ENCODE measurements at places on chromosomes 4 and X.

DNA sequence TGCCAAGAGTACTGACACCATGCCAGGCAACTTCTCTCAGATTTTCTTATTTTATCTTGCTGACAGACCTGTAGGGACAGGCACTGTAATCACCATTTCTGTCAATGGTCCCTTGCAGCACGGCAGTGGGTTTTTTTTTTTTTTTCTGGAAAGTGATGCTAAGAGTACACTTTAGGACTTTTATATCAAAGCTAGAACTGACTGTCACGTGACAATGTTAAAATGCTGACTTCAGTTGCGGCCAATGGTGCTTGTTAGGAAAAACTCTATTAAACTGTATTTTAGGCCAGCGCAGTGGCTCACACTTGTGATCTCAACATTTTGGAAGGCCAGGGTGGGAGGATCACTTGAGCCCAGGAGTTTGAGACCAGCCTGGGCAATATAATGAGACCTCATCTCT, 12.3 kb upstream of the SCOC start:
- no peak for DNase-seq

GRCh38 chr4:110799211-110799610, 176.3 kb upstream of the PITX2 start:
- DNase-seq: no peak

DNA sequence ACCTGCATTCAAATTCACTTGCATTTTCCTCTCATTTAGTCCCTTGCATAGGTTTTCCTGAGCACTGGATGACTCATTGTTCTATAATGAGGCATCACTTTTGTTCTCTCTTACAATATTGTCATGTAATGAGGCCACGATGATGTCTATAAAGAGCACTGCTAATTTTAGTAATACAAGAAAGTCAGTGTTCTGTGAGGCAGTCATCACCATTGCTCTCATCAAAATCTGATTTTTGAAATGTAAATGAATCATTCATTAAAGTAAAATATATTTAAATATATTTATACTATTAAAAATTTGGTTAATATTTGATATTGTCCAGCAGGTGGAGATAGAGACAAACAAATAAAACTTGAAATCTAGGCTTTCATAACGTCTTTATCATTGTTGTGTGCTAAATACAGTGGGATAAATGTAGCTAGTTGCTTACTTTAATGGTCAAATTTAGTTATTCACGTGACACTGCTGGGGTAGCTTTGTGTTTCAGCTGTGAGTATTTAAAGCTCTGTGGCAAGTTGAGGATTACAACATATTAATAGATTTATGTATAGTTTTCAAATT, 15.4 kb downstream of the HMGB2 start:
- DNase-seq: peak; percentile 21

DNA sequence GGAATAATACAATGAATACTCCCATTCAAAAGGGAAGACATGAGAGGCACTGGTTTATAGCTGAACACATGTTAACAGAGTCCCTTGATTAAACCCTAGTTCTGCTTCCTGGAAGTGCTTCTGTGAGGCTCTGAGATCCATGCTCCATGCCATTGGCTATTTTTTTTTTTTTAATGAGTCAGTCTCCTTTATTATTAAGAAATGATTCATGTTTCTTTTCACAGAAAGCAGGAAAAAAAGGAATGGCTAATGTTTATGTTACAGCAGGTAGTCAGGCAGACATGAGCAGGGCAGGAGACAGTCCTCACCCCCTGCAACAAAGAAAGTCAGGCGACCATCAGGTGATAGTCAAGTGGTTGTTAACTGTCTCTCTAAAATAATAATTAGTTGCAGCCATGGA, 598.7 kb downstream of the EPHA5 start:
- no peak for DNase-seq

GRCh38 chr4:141458501-141458900, 177.9 kb upstream of the IL15 start:
- no peak for DNase-seq

GRCh38 chr4:53378171-53378482, 686 bp downstream of the FIP1L1 start:
- DNase-seq: no peak

GRCh38 chrX:35726176-35726575, 72.0 kb upstream of the MAGEB16 start:
- DNase-seq: no peak

DNA sequence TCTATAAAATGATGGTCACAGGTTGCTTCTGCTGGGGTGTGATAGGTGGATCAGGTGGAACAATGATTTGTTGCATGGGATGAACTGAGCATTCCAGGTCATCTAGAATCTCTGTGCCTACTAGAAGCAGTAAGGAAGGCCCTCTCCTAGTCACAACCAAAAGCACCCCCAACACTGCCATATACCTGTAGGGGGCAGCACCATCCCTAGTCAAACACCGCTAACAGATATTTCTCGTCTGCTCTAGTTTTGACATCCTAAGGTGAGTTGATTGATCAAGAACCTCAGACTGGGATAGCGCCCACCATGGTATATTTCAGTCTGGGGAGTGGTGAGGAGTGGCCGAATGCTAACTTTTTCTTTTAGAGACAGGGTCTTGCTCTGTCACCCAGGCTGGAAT, 160.2 kb downstream of the NHS start:
- no peak for DNase-seq

DNA sequence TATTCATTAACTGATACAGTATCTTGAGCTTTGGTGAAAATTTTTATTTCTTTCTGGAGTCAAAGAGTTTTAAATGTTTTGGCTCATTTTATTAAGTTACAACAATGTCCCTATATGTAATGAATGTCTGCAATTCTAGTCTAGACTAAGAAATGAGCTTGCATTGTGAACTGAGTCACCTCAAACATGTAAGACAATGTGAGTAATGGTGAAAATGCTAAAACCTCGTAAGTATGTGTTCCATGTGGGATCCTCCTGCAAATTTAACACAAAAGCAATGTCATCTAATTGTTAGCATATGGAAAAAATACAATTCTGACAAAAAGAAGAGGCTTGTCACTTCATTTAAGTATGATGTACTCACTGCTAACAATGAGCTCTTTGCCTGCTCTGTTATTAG, 480.5 kb upstream of the FSTL5 start:
- DNase-seq: peak; percentile 8

DNA sequence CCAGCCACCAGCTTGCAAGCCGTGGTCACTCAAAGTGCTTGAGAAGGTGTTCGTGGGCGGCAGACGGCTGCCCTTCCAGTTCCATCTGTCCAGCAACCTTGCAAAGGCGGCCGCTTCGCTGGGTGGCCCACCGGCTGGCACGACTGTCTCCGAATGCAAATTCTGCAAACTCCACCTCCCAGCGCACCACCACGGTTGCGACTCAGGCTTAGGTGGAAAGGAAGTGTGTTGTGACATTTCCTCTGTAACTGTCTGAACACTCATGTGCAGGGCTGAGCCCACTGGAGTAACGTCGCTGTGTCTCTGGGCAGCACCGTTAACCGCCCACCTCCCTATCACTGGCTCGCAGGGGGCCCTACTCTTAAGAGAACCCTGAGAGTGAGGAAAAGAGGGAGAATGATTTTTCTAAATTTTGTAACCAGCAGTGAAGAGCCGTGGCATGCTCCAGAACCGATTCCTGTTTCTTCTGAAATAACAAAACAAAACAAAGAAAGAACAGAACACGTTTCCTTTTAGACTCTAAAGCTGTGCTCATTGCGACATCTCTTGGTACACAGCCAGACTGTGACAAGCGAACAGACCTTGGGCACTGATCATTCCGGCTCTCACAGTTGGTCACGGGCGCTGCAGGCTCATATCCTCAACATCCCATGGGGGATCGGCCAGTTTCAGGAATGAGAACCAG, at the start of gene P2RY8:
Gene P2RY8 (minus strand): TSS at position 155 of the 685 bp plus-strand sequence. CDS start 70,627 bp downstream, outside the sequence.
- peak; percentile 2 for DNase-seq

DNA sequence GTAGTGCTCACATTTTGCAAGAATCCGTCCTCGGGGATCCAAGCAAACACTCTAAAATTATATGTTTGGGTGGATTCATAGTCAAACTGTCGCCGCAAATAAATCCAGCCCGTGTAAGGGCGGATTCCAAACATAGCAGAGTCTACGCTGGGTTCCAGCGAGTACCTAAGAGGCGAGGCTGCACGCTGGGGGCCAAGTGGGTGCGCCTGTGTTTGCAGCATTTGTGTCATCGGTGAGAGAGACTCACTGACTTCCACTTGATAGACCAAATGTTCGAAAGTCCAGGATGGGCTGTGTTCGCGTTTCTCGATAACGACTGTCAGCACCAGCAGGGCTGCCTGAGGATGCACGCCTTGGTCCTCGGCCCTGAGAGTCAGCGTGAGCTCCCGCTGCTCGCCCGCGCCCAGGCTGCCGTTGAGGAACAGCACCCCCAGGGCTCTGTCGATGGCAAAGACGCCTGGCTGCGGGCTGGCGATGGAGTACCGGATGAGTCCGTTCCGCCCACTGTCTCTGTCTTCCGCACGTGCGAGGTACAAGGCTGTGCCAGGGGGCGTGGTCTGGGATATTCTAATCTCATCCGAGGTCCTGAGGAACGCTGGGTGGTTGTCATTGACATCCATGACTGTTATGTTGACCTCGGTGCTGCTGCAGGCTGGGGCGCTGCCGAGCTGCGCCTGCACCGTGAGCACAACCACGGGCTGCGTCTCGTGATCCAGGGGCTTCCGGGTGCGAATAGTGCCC, 158.7 kb downstream of the DCHS2 start:
- DNase-seq: no peak

DNA sequence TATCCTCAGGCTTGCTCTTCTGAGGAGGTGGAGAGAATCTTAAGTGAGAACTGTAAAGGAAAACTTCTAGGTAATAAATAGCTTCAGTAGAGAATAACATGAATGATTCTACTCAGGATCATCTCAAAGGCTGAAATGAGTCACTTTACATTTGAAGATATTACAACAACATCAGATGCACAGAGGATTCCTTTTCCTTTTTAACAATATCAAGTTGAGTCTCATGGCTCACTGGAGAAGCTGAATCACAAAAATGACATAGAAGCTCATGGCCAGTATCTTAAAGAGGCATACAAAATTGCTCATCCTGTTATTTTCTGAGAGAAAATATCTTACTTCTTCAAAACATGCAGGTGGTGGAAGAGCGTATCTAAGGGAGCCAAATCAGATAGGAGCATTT, 72.5 kb upstream of the EMCN start:
- DNase-seq: no peak

DNA sequence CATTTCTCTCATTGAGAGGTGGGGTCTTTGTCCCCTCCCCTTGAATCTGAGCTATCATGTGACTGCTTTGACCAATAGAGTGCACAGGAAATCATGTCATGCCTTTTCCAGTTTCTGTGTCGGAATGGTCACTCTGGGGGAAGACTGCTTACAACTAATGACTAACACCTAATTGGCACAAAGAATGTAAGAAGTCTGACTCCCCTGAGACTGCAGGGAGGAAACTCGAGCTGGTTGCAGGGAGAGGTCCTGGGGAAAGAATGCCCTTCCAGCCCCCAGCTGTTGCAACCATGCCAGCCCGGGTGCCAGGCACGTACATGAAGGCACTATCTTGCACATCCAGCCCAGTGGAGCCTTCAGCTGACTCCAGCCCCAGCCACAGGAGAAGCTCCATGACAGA, 254.2 kb downstream of the DHX15 start:
- peak; percentile 12 for DNase-seq

- DNase-seq: no peak
Observed at GRCh38 chr4:175253184-175253902, 335.2 kb downstream of the ADAM29 start.

DNA sequence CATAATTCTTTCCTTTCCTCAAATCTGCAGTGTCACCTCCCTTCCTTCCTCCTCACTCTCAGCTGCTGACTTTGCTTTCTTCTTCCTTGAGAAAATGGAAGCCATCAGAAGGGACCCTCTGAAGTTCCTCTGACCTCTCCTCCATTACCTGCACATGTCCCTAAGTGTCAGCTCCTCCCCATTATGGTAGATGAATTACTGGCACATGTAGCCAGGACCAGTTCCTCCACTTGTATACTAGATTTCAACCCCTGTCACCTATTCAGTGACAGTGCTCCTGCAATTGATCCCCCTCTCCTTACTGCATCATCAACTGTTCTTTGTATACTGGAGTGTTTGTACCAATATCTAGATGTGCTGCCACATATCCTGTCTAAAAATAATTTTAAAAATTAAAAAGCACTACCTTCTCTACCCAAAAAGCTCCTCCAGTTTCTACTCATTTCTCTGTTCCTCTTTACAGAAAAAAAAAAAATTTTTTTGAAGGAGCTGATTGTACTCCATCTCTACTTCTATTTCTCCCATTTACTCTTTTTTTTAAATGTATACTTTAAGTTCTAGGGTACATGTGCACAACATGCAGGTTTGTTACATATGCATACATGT, 78.6 kb downstream of the CLCN5 start:
- DNase-seq: no peak

GRCh38 chr4:112379306-112379705, 82.1 kb downstream of the ALPK1 start:
- DNase-seq: no peak

GRCh38 chr4:56976837-56977320, 527 bp downstream of the NOA1 start:
- DNase-seq: no peak

DNA sequence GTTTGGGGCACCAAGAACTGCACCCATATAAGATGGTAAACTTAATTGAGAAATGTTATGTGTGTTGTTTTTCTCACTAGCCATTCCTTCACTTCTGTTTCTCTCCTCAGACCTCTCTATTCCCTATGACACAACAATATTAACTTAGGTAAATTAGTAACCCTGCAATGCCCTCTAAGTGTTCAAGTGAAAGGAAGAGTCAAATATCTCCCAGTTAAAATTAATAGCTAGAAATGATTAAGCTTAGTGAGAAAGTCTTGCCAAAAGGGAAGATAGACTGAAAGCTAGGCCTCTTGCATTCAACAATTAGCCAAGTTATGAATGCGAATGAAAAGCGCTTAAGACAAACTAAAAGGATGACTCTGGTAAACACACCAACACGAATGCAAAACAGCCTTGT, 132.9 kb upstream of the KLF8 start:
- DNase-seq: no peak

- no peak for DNase-seq
Observed at GRCh38 chr4:17347445-17347844, 164.4 kb downstream of the QDPR start.

GRCh38 chrX:109878236-109878635, 124.7 kb upstream of the TMEM164 start:
- no peak for DNase-seq

- no peak for DNase-seq
Observed at GRCh38 chr4:151315212-151315886, 10.1 kb downstream of the SH3D19 start.

All from skeletal muscle cell (primary cell).